Neural progenitor cell (in vitro differentiated cells): ENCODE measurements at places on chromosomes 4 and X. TPM values are rescaled to one million over a fixed set of nuclear protein-coding genes. Genes with fewer than 3 reads are reported as not detected.

Gene CCSER1
- total RNA-seq, result 0.28 and 0.77 TPM in 2 replicates

Gene POLN
- 1.5 and 1.7 TPM in 2 replicates for total RNA-seq

Gene VCX
- not detected in 2 replicates for total RNA-seq

Gene TMEM47
- 85.2 and 106 TPM in 2 replicates for total RNA-seq
